Melanocyte of skin (primary cell): ENCODE measurements at places on chromosomes 4 and X. TPM values are rescaled to one million over a fixed set of nuclear protein-coding genes. Genes with fewer than 3 reads are reported as not detected.

The DCLK2 gene
- total RNA-seq = 3.1 and 6.2 TPM in 2 replicates

The INTS6L gene
- total RNA-seq = 3.0 and 3.7 TPM in 2 replicates

The FABP2 gene
- total RNA-seq = not detected in 2 replicates

The CTAG1A gene
- not detected in 2 replicates for total RNA-seq

The ARHGEF9 gene
- total RNA-seq = 9.7 and 16.7 TPM in 2 replicates

The CHRDL1 gene
- 1.1 TPM in 1 of 2 replicates, not detected in the other for total RNA-seq

The CYLC1 gene
- total RNA-seq = not detected in 2 replicates

The TCEAL5 gene
- not detected in 2 replicates for total RNA-seq

The TBX22 gene
- 0.31 and 0.33 TPM in 2 replicates for total RNA-seq

The FAM184B gene
- total RNA-seq = 0.69 and 2.5 TPM in 2 replicates

The C4orf17 gene
- total RNA-seq = not detected in 2 replicates

The NUDT10 gene
- 3.1 and 4.7 TPM in 2 replicates for total RNA-seq

The NUDT11 gene
- total RNA-seq = 3.7 and 5.0 TPM in 2 replicates

The PRSS48 gene
- total RNA-seq = not detected in 2 replicates
